ENCODE measurements at places on chromosomes 5 and 9.

DNA sequence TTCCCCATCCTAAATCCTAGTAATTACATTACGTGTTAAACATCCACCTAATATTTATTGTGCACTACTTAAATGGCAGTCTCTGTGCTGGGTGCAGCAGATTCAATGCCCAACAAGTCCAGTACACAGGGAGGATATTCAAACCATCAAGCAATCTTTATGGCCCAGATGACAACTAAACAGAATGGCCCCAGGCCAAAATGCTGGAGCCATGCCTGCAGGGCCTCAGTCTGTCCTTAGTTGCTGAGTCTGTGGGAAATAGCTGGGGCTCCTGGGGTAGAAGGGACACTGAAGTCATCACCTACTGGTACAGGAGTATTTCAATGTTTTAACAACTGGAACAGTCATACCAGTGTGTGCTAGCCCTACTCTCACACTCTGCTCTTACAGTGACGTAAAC, 153.5 kb downstream of the ZNF608 start:
- no peak for DNase-seq

GRCh38 chr5:76867827-76868693, 18.2 kb downstream of the S100Z start:
- peak; percentile 51 for DNase-seq

GRCh38 chr5:180832638-180833068, 28.4 kb downstream of the ZFP62 start:
- DNase-seq = peak; percentile 45

GRCh38 chr9:624935-625500, 216.5 kb upstream of the DMRT1 start:
- DNase-seq = no peak

DNA sequence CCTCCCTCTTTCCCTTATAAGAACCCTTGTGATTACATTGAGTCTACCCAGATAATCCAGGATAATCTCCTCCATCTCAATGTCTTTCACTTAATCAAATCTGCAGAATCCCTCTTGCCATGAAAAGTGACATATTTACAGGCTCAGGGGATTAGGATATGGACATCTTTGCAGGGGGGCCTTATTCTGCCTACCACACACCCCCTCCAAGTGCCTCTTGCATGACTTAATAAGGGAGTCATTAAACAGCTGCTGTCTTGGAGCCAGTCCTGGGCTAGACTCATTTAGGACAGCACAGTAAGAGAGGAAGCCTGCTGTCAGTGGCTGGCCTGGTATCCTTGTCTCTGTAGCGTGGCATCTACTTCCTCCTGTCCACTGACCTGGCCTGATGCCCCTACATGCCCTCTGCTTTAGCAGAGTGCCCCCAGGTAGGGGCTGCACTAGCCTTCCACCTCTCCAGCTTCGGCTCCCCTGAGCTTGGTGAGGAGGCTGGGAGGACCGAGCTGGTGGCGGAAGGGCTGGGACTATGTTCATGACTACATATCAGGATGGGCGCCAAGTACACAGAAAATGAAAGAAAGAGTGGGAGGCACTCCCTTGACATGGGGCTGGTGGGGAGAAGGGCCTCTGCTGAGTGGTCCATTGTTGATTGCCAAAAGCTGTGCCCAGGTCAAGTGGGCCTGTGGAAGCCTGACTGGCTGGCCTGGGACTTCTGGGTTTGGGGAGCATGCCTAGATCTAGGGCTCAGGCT, 17.2 kb downstream of the ENHO start:
- no peak for DNase-seq

GRCh38 chr9:107699231-107699630, 209.7 kb upstream of the KLF4 start:
- DNase-seq = no peak

GRCh38 chr9:107727086-107727780, 237.7 kb upstream of the KLF4 start:
- DNase-seq = no peak

- DNase-seq = no peak
Measured at GRCh38 chr5:78829811-78830527, 155.1 kb downstream of the ARSB start.

GRCh38 chr9:14822666-14823065, 87.6 kb downstream of the FREM1 start:
- no peak for DNase-seq

GRCh38 chr5:59819806-59820205, 73.7 kb downstream of the PDE4D start:
- DNase-seq = no peak

GRCh38 chr9:129145316-129145715, 32.7 kb downstream of the IER5L start:
- DNase-seq = no peak

DNA sequence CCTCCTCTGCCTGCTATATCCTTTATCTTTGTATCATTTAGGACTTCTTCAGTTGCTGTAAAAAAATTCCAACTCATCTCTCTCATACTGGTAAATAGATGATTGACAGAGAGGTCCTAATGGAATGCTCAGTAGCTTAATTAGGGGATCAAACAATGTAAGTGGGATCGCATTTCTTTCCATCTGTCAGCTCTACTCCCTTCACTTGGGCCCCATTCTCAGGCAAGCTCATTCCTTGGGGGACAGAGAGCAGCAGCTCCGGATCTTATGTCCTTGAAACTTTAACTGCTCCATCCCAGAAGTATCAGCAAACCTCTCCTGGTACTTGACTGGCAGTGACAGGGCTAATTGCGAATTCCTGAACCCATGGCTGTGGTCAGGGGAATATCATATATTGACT, 146.7 kb downstream of the YTHDC2 start:
- DNase-seq = no peak

DNA sequence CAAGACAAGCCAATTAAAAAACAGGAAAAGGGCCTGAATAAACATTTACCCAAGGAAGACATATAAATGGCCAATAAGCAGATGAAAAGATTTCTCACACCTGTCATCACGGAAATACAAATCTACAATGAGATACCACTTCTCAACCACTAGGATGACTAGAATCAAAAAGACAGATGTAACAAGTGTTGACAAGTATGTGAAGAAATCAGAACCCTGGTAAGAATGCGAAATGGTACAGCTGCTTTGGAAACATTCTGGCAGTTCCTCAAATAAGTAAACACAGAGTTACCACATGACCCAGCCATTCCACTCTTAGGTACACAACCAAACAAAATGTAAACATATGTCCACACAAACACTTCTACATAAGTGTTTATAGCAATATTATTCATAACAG, 32.5 kb downstream of the LEAP2 start:
- DNase-seq = no peak

DNA sequence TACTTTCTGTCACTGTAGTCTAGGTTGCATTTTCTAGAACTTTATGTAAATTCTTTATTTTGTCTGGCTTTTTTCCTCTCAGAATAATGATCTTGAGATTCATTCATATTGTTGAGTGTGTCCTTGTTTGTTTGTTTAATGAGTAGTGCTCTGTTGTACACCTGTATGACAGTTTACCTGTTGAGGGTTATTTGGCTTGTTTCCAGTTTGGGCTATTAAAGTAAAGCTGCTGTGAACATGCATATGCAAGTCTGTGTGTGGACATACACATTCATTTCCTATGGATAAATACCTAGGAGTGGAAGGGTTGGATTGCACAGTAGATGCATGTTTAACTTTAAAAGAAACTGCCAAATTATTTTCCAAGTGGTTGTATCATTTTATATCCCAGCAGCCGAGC, 30.4 kb downstream of the MVB12B start:
- DNase-seq = no peak

DNA sequence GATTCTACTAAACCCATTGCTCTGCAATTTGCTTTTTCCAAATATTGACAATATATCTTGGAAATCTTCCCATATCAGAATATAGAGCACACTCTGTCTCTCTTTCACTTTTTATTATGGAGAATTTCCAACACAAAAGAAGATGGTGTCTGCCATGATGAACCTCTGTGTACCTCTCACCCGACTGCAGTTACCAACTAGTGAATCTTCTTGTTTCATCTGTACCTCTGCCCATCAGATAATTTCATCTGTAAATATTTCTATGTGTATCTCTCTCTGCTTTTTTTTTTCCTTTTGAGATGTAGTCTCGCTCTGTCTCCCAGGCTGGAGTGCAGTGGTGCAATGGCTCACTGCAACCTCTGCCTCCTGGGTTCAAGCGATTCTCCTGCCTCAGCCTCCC, 62.8 kb downstream of the NTNG2 start:
- no peak for DNase-seq

- DNase-seq = no peak
Measured at GRCh38 chr5:170171811-170172210, 61.0 kb upstream of the C5orf58 start.

DNA sequence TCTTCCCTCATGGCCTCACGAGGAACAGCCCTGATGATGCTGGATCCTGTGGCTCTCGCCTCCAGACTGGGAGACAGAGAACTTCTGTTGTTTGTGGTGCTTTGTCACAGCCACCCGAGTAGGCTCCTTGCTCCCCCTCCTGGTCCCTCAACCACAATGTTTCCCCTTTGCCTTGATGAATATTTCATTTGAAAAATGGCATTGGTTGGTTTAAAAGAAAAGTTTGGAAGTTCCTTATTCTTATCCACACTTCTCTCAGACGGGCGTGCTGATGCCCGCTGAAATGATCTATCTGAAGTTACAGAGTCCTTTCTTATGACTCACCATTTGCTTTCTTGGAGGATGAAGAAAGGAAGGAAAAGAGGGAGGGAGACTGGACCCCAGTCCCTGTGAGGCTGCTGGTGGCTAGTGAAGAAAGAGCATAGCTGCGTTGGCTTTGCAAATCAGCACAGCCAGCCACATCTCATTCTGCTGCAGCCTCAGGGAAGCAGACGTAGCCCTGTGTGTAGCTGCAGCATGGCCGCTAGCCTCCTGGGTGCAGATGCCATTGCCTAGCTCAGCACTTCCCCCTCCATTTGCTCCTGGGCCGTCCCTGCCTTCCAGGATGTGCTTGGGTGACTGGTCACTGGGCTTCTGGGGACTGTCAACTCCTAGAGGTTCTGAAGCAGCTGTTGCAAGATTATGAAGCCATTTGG, 185.9 kb downstream of the ERCC6L2 start:
- peak; percentile 19 for DNase-seq

DNA sequence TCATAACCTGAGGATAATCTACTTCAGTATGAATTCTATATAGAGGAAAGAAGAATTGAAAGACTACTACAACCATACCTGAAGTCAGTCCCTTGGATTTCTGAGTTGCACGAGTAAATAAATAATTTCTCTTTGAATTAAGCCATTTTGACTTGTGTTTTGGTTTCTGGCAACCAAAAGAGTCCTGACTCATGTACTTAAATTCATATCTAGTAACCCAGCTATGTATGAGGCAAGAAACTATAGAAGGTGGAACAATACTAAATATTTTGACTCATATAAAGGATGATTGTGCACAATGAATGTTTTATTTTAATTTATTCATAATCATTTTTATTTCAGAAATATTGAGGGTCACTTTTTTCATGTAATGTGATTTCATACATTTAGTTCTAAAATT, 276.8 kb downstream of the MEF2C start:
- DNase-seq = no peak
